Body of pancreas (tissue), 4 donors: ENCODE measurements at places on chromosomes 16 and 17.

- no peak for DNase-seq
Measured at GRCh38 chr17:14768923-14769322, 468.0 kb downstream of the HS3ST3B1 start.

DNA sequence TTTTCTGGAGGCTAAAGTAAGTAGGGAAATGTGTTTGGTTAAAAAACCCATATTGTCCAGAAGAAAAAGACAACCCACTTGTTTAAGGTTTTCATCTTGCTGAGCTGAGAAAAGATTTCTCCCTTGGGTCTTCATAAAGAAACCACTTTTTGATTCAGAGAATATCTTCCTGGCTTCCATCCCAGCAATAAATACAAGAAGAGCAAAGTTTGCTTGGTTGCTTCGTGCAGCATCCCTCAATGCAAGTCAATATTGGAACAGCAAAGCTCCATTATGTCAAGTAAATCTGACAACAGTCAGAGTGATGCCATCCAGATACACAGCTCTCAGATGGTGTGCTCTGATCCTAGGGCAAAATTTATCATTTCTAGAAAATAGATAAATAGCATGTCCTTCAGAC, 118.9 kb upstream of the PIRT start:
- no peak for DNase-seq

DNA sequence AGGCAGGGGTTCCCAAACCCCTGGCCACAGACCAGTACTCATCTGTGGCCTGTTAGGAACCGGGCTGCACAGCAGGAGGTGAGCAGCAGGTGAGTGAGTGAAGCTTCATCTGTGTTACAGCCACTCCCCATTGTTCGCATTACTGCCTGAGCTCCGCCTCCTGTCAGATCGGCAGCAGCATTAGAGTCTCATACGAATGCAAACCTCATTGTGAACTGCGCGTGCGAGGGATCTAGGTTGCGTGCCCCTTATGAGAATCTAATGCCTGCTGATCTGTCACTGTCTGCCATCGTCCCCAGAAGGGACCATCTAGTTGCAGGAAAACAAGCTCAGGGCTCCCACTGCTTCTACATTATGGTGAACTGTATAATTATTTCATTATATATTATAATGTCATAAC, 25.1 kb upstream of the RMI2 start:
- no peak for DNase-seq

GRCh38 chr17:76566613-76566943, 19.1 kb downstream of the ST6GALNAC2 start:
- DNase-seq, result no peak

DNA sequence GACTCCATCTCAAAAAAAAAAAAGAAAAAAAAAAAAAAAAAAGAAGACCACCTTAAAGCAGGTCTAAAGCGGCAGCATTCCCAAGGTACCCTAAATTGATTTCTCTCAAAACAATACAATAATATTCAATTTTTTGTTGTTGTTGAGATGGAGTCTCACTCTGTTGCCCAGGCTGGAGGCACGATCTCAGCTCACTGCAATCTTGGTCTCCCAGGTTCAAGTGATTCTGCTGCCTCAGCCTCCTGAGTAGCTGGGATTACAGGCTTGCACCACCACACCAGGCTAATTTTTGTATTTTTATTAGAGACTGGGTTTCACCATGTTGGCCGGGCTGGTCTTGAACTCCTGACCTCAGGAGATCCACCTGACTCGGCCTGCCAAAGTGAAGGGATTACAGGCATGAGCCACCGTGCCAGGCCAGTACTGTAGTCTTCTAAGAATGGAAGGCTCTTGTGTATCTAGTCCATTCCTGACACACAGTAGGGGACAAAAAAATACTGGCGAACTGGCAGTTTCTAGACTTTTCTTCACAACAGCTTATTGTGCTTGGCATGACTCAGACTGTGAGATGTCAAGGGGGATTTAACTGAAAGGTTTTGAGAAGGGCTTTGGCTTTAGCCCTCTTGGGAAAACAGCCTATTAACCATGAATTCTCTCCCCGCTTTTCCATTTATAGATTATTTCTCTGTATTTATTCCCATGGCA, 17.3 kb downstream of the CDR2 start:
- DNase-seq, result no peak

- DNase-seq, result no peak
Measured at GRCh38 chr17:17191961-17192381, 14.2 kb downstream of the PLD6 start.

DNA sequence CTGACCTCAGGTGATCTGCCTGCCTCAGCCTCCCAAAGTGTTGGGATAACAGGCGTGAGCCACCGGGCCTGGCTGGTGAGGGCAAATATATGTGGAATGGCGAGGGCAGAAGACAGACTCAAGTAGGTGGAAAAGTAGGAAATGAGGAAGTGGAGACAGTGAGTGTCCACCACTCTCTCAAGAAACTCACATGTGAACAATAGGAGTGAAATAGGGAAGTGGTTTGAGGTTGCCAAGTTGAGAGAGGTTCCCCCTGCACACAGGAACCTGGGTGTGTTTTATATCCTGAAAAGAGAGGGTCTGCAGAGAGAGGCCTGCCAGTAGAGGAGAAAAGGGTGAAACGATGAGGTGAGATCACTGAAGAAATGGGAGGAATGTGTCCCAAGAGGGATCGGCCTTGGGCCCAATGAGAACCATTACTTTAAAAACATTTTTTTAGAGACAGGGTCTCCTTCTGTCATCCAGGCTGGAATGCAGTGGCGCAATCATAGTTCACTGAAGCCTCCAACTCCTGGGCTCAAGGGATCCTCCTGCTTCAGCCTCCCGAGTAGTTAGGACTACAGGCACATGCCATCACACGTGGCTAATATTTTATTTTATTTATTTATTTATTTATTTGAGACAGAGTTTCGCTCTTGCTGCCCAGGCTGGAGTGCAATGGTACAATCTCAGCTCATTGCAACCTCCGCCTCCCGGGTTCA, 17.1 kb upstream of the CORO1A start:
- peak; percentile 34 for DNase-seq

DNA sequence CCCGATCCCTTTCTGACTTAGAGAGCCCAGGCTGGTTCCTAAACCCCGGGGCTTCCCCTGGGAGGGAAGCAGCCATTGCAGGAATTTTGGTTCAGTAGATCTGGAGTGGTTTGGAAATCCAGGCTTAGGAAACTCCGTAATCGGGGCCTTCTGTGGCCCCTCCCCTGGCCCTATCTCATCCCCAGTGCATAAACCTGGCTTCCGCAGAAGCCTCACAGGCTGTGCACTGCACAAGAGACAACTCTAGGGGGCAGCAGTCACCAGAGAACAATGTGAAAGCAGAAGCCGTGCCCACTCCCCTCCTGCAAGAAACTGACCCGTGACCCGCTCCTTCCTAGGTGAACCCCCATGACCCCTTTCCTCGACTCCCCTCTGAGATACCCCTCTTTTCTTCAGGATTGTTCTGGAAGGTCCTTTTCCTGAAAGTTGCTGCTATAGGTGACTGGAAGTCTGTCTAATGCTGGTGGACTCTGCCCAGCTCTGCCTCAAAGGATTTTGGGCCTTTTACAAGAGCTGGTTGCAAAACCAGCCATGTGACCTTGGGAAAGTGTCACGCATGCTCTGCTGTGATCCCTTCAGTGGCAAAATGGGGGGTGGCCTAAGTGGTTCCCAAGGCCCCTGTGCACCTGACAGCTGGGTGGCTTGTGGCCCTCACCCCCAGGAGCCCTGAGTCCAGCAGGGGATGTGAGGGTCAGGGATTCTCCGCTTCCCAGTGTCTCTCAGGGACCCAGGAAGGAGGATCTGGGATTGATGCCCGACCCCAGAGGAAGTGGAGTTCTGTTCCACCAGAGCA, 14.4 kb downstream of the GUCY2D start:
- DNase-seq, result peak; percentile 72

DNA sequence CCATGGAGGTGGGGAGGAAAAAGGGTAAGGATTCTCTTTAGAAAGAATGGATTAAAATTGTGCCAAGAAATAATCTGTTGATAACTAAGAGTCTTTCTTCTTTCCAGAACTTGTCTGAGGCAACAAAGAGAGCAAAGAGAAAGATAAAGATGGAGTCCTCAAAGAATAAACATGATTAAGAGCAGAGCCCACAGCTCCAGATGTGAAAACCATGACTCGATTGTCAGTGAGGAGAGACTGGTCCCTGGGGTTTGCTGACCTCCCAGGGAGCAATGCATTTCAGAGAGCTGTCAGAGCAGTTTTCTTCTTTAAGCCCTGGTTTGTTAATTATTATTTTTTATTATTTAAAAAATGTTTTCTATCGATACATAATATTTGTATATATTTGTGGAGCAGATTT, 74.6 kb downstream of the TMEM100 start:
- DNase-seq, result no peak

DNA sequence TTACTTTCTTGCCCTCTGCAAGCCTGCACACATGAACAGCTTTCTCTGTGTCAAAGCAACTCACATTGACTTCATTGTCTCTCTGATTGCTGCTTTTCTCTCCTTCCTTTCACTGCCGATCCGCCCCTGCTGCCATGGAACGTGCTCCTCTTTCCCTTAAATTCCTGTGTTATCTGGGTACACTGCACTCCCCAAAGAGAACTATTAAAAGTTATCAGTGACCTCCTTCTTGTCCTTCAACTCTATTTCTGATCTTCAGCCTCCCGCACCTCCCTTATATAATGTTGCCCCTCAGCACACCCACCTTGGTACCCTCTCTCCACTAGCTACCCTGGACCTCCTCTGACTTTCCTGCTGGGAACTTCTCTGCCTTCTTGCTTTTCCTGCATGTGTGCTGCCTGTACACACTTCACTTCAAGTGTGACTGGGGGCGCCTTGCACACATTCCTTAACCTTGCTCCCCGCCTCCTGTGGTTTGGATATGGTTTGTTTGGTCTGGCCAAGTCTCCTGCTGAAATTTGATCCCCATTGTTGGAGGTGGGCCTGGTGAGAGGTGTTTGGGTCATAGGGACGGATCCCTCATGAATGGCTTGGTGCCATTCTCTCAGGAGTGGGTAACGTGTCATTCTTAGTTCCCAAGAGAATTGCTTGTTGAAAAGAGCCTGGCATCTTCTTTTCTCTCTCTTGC, 26.7 kb upstream of the PMP22 start:
- DNase-seq, result no peak

GRCh38 chr17:31134576-31134975, 39.8 kb downstream of the NF1 start:
- no peak for DNase-seq

DNA sequence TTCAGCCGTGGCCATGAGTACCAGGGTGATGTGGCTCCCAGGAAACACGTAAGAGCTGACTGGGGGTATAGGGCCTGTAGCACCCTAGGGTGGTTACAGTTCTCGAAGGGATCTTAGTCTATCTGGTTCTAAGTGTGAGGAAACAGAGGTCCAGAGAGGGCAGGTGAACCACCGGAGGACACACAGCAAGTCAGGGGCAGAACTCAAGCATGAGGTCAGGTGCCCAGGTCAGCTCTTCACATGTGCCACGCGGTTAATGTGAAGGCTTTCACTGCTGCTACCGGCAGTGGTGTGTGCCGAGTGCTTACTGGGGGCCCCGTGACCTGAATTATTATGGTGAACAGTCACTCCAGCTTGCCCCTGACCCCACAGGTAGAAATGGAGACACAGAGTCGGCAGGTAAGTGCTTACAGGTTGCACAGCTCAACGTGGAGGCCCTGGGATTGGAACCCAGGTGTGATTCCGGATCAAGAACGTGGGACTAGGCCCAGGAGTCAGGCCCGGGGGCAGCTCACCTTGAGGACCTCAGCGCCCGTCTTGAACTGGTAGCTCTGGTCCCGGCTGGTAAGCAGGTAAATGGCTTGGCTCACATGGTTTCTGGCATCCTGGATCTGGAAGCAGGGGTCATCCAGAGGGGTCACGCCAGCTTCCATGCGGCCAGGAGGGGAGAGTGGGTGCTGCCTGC, 3.1 kb downstream of the ROGDI start:
- no peak for DNase-seq
